Stimulated activated CD8-positive, alpha-beta memory T cell treated with anti-CD3 and anti-CD28 coated beads, Interleukin-7, amount 100 ng/mL, for 24 hours (primary cell): ENCODE measurements at places on chromosomes 6 and 20.

DNA sequence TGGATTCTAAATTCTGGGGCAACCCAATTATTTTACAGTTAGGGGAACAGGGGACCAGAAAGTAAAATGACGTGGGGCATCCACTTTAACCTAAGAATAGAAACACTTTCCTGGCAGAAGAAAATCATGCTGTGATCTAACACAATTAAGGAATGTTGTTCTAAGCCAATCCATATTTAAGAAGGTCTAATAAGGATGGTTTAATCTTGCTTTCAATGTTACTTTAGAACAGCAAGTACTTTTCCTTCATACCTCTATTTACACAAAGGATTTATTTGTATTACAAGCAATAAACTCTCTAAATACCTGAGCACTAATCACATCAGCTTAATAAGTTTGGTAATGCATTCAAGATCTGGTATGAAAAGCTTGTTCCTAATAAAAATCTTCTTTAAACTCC, 32.4 kb downstream of the SLC2A12 start:
- DNase-seq = no peak

- DNase-seq = no peak
Measured at GRCh38 chr6:159529934-159530333, 163.1 kb downstream of the SOD2 start.

DNA sequence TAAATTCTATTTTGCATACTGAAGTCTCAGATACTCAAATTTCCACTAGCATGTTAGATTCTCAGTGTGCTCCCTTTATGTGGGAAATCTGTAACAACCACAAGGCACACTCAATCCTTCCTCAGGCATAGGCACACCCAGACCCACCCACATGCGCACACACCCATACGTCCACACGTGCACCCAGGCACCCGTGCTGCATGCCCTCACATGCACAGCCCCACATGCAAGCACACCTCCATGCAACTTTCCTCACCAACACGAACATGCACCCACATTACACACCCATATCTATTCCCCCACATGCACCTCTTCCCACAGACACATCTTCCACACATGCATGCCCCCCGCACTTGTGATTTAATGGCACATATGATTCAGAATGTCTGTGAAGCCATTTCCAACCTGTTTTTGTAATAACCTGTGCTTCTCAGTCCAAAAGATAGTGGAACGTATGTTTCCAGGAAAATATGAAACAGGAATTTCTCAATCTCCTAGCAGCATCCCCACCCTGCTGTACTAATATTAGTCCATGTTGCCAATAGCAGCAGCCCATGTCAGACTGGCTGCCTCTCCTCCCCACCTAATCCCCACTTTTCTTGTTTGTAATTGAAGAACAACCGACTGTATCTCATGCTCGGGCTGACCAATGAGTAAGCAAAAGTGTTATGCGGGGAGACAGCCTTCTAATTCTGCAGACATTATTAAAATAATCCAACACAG, 11.3 kb upstream of the CYP24A1 start:
- no peak for DNase-seq

DNA sequence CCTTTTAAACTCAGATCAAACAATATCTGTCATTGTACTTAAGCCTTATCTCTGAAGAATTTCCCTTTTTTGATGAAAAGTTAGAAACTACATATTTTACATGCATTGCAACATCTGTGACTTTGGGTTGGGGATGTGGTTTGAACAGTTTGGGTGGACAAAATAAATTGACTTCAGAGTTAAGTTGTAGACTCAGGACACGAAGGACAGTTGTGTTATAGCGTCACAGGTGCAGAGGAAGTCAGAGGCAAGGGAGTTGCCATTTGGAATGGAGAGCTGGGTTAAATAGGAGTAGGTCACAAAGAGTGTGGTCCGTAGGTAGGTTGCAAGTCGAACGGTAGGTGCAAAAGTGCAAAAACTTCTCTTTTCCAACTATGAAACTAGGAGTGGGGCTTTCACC, 46.0 kb downstream of the ZFAND3 start:
- no peak for DNase-seq

DNA sequence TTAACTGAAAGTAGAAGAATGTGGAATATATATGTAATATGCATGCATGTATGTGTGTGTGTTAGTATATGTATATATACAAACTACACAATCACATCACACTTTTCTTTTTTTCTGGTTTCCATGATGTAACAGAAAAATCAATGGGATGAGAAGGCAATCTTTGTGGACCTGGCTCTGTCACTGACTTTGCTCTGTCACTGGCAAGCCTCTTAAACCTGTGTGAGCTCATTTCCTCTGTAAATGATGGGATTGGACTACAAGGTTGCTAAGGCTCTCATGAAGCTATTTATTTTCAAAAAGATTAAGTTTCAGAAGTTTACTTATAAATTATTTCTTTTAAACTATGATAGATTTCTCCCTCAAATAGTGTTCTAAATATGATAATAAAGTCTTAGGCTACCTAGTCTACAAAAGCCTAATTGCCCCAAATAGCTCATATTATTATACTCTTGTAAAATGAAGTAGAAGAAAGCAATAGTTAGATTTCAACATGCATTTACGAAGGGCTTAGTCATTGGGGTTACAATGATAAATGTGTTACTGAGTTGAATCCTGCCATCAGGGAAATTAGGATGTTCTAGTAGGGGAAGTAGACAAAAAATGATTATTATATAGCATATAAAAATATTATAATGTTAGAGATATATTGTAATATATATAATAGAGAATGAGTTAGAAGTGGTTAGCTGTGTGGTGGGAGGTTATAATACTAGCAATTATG, 129.3 kb downstream of the AFG1L start:
- no peak for DNase-seq
